ENCODE measurements at places on chromosomes 12 and 14.

DNA sequence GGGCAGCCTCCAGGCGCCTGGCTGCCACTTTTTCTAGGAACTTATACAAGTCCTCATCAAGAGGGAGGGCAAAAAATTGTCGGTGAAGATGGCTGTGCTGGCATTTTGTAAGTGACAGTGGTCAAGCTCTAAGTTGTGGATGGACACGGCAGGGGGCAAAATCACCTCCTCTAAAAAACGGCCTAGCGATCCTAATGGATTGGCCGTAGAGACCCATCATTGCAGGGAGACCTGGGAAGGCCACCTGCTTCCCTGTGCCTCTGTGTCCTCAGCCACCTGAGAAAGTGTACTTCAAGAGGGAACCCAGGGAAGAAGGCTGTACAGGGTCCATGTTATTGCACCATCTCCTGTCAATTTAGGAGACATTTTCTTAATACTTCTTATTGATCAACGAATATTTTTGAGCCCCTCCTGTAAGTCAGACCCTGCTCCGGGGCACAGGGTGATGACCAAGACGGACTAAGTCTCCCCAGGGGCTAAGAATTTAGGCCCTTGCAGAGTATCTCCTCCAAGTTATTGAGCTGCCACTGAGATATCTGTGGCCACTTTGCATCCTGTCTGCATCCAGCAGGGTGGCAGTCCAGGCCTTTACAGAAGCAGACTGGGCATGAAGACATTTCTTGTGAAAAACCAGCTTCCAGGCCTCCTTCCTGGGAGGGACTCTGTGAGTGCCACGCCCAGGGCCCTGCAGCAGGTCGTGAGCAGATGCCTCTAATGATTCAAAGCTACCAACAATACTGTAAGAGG is 40.5 kb downstream of the PSMA6 start:
- peak; percentile 48 for DNase-seq

DNA sequence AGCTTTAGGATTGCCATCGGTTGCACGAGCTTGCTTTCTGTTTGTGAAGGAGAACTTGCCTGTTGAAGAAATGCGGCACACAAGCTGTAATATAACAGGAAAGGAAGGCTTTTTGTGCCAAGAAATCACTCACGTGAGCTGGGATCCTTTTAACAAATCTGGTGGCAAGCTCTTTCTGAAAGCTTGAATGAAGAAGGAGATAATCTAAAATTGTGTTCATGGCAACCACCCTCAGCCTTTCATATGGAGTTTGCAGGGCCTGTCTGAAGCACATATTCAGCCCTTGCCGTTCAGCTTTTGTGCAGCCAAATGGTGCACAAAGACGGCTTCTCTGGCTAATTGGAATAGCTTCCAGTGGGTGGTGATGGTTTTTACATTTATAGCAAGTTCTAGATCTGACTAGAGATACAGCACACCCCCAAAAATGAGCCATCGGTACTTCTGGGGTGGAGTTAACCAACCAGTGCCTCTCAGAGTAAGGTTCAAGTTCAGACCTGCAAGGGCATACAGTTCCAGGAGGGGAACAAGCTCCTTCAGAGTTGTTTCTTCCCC is 107.4 kb downstream of the AEBP2 start:
- DNase-seq: no peak

DNA sequence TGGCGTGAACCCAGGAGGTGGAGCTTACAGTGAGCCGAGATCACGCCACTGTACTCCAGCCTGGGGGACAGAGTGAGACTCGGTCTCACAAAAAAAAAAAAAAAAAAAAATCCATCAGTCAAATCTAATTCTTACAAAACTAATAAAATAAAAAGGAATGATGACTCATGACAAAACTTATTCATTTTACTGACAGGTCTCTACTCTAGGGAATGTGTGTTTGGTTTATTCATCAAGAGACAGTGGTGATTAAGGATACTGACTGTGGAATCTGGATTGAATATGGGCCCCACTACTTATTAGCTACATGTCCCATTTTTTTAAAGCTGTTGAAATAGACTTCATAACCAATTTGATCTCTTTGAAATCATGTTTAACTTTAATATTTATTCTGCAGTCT is 29.3 kb upstream of the GAS2L3 start:
- no peak for DNase-seq

DNA sequence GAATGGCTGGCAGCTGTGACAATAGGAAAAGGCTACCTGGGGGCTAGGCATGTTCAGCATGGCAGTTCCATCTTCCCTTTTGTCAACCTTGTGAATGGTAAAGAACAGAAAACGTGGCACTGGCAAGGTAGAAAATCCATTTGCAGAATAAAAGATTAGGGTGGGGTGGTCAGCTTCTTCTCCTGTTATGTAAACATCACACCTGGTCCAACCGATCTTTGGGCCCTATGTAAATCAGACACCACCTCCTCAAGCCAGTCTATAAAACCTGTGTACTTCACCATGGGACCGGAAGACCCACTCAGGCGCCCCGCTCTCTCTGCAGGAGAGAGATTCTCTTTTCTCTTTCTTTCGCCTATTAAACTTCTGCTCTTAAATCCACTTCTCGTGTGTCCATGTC is 19.6 kb upstream of the TMEM30B start:
- DNase-seq: no peak
